Hematopoietic multipotent progenitor cell treated with erythropoietin and hydrocortisone succinate and interleukin-3 and kit ligand, for 4 days (in vitro differentiated cells): ENCODE measurements at places on chromosomes 11 and 22.
A peak's percentile ranks its signal among the peaks of the same experiment; 100 is the strongest.

GRCh38 chr22:24236656-24237055 lies 8.2 kb downstream of the GGT5 start:
- DNase-seq = no peak

- no peak for DNase-seq
Measured at GRCh38 chr11:128938156-128938885, 4.3 kb downstream of the TP53AIP1 start.

DNA sequence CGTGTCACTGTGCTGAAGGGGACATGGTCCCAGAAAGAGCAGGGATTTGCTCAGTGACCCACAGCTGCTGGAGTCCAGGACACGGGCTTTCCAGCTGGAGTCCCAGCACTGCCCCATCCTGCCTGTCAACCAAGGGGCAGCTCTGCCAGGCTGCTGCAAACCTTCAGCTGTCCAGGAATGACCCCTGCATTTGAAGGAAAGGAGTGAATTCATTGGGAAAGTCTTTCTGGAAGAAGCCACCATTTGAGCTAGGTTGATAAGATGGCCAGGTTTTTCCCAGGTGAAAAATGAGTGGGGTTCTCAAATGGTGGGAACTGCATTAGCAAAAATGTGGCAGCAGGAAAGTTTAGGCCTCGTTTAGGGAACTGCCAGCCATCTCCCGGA lies 9.4 kb downstream of the KCNK7 start:
- DNase-seq = no peak

DNA sequence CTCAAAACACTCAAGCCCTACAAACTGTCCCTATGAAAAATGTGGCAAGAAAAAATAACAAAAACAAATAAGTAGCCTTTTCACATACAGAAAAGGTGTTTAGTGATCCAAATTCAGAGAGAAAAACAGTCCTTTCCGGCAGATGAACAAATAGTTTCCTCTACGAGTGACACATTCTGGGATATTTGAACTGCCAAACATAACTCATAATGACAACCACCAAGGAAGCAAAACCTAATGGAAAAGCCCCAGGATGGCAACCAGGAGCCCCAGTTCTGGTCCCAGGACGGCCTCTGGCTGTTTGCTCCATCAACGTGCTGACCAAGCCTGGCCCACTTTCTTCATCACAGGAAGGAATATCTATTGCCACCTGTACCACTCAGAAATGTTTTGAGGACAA lies 6.0 kb downstream of the PACSIN2 start:
- DNase-seq = no peak

GRCh38 chr22:49972163-49973017 lies 11.8 kb downstream of the PIM3 start:
- DNase-seq = no peak

DNA sequence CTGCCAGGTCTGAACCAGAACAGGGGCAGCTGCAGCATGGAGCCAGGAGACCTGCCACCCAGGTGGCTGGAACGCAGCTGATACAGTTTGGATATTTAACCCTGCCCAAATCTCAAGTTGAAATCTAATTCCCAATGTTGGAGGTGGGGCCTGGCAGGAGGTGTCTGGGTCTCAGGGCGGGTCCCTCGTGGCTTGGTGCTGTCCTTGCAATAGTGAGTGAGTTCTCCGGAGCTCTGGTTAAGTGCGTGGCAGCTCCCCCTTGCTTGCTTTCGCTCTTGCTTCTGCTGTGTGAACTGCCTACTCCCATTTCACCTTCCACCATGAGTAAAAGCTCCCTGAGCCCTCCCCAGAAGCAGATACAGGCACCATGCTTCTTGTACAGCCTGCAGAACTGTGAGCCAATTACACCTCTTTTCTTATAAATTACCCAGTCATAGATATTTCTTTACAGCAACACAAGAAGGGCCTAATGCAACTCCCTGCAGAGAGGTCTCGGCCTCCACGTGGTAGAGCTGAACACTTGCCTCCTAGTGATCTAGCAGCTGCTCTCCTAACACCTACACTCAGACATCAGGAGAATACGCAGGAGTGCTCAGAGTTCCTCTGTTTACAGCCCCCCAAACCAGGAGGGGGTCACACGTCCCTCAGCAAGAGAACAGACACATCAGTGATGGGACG lies 203.7 kb downstream of the CTTN start:
- DNase-seq = no peak

GRCh38 chr11:119207415-119207960 lies 1.3 kb downstream of the CBL start:
- no peak for DNase-seq

GRCh38 chr11:134544095-134544815 lies 132.2 kb upstream of the B3GAT1 start:
- no peak for DNase-seq

DNA sequence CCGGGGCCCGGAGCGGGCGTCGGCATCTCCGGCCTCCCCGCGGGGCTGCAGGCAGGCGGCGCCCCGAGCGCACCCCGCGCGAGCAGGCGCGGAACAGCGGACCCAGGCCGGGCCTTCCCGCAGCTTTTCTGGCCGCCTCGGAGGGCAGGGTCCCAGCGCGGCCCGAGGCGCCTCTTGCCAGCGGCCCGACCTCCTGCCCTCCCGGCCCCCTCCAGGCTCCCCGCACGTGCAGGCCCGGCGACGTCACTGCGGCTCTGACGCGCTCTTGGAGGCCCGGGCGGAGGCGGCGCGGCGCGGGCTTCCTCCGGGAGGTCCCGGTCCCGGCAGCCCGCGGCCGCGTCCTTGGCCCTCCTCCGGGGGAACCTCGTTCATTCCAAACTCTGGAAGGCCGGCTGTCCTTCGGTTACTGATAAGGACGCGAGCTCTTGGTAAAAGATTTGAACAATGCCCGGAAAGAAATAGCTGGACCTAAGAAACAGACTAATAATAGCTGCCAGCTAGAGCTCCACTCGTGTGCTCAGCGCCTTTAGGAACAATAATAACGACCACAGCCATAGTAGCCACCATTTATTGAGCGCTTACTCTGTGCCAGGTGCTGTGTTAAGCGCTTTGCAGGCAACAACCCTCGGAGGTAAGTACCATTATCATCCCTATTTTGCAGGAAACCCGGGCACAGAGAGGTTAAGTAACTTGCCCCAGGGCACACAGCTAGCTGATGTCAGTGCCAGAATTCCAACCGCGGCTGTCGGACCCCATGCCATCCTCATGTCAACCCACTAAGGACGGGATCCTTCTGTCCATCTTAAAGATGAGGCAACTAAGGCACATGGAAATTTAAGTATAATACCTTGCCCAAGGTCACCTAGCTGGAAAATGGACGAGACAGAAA lies 39.1 kb upstream of the CREB3L1 start:
- peak; percentile 77 for DNase-seq

- DNase-seq = no peak
Measured at GRCh38 chr22:35625763-35626432, 8.8 kb upstream of the MB start.

DNA sequence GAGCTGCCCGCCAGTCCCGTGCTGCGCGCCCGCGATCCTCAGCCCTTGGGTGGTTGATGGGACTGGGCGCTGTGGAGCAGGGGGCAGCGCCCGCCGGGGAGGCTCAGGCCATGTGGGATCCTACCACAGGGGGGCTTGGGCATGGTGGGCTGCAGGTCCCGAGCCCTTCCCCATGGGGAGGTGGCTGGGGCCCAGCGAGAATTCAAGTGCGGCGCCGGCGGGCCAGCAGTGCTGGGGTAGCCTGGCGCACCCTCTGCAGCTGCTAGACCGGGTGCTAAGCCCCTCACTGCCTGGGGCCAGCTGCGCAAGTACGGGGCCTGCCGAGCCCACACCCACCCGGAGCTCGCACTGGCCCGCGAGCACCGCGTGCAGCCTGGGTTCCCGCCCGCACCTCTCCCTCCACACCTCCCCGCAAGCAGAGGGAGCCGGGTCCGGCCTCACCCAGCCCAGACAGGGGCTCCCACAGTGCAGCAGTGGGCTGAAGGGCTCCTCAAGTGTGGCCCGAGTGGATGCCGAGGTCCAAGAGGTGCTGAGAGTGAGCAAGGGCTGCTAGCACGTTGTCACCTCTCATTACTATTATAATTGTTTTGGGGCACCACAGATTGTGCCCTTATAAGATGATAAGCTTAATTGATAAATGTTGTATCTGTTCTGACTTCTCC lies 333.2 kb downstream of the CASP12 start:
- DNase-seq = no peak

GRCh38 chr11:133127741-133128140 lies 404.6 kb downstream of the OPCML start:
- DNase-seq = peak; percentile 96

DNA sequence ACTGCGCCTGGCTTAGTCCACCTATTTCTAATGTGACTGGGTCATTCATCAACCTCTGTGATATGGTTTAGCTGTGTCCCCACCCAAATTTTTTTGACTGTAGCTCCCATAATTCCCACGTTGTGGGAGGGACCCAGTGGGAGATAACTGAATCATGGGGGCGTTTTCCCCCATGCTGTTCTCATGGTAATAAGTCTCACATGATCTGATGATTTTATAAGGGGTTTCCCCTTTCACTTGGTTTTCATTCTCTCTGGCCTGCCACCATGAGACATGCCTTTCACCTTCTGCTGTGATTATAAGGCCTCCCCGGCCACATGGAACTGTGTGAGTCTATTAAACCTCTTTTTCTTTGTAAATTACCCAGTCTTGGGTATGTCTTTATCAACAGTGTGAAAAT lies 8.7 kb downstream of the CENATAC start:
- no peak for DNase-seq

GRCh38 chr11:131275580-131275979 lies 94.8 kb upstream of the NTM start:
- DNase-seq = no peak

- DNase-seq = no peak
Measured at GRCh38 chr22:28123989-28124766, 205.1 kb upstream of the PITPNB start.

GRCh38 chr11:95849087-95849825 lies 59.0 kb downstream of the CEP57 start:
- peak; percentile 65 for DNase-seq

DNA sequence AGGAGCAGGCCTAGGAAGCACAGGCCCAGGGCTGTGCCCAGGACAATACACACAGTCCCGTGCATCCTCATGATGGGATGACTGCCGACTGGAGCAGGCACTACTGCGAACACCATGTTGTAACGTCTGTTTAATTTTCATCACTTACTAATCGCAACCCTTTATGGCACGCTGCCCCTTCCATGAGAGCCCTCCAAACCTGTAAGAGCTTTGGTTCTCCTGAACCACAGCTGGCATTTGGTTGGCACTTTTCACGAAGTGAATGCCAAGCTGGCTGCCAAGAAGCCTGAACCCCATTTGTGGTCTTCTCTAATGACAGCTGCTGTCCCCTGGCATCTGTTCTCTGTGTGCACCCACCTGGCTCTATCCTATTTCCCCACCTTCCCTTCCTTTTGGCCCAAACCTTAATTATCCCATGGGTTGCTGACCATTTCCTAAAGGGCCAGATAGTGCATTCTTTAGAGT lies 36.5 kb downstream of the APOL1 start:
- no peak for DNase-seq

- no peak for DNase-seq
Measured at GRCh38 chr11:120940160-120940848, 83.6 kb upstream of the TBCEL start.

DNA sequence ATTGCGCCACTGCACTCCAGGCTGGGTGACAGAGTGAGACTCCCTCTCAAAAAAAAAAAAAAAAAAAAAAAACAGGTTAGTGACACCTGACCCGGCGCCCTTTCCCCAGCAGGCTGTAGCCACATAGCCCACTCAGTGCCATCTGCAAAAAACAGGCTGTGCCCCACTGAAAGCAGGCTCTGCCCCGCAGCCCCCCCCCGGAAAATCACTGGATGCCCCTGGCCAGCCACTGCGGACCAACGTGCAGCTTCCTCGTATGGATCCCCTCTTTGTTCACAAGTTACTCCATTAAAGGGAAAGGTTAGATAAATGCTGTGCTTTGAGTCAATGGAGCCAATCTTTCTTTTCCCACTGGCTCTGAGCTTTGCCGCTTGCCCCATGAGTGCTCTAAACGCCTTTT lies 660.3 kb downstream of the TBC1D22A start:
- no peak for DNase-seq
